ENCODE measurements at places on chromosomes 1 and 21. TPM values are rescaled to one million over a fixed set of nuclear protein-coding genes. Genes with fewer than 3 reads are reported as not detected.

GRCh38 chr1:180053594-180054567 is 99.3 kb downstream of the CEP350 start:
- DNase-seq = no peak

DNA sequence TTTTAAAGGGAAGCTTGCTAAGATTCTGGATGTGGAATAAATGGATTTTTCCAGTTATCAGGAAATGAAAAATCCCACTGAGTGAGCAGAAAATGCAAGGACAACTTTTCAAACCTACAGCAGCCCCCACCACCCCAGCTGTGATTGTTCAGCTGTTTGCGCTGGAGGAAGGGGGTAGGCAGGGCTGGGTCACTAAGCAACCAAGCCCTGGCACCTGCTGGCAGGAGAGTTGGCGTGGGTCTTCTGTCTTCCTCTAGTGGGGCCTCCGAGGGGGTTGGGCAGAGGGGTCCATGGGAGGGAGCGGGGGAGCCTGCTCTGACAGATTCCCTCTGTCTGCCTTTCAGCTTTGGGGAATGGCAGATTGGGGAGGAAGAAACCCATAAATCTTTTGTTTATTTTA is 45.3 kb downstream of the EIF2D start:
- DNase-seq = no peak

- no peak for DNase-seq
Measured at GRCh38 chr1:35646043-35646442, 4.7 kb upstream of the PSMB2 start.

DNA sequence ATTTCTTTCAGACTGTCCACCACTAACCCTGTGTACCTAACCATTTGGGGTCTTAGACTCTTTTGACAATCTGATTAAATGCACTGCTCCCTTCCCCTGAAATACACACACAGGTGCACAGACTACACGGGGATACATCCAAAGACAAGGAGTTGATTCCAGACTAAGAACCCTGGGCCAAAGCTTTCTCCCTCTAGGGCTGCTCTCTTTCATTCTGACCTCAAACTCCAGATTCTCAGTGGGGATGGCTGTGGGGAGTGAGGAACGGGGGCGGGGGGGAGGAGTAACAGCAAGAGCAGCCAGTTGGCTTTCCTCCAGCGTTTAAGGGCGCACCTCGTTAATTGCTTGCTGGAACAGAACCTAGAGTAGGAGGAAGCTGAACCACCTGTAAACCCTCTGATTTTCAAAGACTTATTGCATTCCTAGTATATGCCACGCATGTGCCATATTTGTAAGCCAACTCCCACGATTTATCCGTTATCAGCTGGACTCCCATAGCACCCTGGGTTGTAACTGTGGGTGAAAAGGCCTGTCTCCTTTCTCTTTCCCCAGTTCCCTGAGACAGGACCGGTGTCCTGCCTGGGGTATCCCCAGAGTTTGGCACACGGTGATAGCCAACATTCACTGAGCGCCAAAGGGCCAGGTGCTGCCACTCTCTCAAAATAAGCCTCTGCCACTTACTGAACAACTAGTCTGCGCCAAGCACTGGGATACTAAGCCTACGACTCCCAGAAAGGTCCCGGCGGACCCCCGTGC is 920 bp downstream of the MTHFR start:
- no peak for DNase-seq

GRCh38 chr1:111908011-111908621 is 81.4 kb downstream of the KCND3 start:
- DNase-seq = no peak

GRCh38 chr1:35442734-35443133 is 114.5 kb downstream of the KIAA0319L start:
- DNase-seq = no peak

The CFAP141 gene
- 3.8 TPM for polyA plus RNA-seq

GRCh38 chr1:13992489-13993285 is 292.7 kb downstream of the PRDM2 start:
- no peak for DNase-seq

The FAM72B gene
- 5.0 TPM for polyA plus RNA-seq

GRCh38 chr1:206142011-206142410 is 24.8 kb upstream of the AVPR1B start:
- DNase-seq = no peak

- DNase-seq = no peak
Measured at GRCh38 chr1:185487936-185488335, 170.9 kb upstream of the IVNS1ABP start.

- DNase-seq = no peak
Measured at GRCh38 chr1:211903490-211904245, 73.1 kb upstream of the LPGAT1 start.

The OR2L8 gene
- polyA plus RNA-seq = not detected

DNA sequence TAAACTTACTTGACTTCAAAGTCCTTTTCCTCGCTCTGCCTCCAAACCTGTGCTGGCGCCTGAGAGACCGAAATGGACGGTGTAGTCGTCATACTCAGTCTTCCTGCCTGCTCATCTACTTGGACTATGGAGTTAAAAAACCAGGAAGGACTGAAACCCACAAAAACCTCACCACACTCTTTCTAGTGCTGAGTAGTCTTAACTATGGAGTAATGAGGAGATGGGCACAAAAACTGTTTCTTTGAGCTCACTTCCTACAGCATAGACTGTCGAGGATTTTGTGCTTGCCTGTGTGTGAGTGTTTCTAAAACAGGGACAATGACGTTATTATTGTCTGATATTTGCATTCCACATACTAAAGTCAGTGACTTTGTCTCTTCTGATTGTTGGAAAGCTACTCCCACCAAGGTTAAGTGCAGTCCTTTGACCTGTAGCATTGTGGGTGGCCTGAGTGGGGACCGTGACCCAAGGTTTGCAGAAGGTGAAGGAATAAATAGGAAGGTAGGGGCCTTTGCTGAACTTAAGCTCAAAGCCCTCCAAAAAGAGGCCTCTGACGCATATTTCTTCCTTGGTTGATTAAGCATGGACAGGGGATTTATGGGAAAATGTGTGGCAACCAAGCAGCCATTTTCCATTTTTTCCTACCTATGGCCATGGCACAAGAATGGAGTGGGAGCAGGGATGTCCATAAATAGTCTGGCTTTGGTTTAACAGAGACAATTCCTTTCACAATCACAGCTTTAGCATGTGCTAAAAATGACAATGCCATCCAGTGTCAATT is 109.6 kb downstream of the ZBTB18 start:
- DNase-seq = no peak

Measured in right lung (tissue), 10 donors.